IMR-90 (cell line): ENCODE measurements at places on chromosomes 2 and 18. TPM values are rescaled to one million over a fixed set of nuclear protein-coding genes. Genes with fewer than 3 reads are reported as not detected.

- DNase-seq = no peak
These were observed 347.0 kb downstream of the CYRIA start for GRCh38 chr2:16318474-16319195.

- peak; percentile 8 for DNase-seq
These were observed 20.0 kb downstream of the SP140L start for GRCh38 chr2:230346921-230347533.

- DNase-seq = peak; percentile 18
These were observed 15.3 kb downstream of the PELI1 start for GRCh38 chr2:64128943-64129391.

DNA sequence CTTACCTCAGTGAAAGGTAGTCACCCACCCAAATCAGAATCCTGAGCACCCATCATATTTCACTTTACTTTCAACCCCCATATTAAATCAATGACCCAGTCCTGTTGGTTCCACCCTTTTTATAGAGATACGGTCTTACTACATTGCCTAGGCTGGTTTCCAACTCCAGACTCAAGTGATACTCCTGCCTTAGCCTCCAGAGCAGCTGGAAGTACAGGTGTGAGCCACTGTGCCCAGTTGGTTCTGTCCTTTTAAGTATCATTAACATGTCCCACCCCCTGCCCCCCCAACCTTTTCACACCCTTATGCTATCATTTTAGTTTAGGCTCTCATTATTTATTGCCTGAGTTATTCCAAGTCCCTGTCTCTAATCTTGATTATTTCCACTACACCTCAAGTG lies 28.7 kb downstream of the MSH6 start:
- no peak for DNase-seq

DNA sequence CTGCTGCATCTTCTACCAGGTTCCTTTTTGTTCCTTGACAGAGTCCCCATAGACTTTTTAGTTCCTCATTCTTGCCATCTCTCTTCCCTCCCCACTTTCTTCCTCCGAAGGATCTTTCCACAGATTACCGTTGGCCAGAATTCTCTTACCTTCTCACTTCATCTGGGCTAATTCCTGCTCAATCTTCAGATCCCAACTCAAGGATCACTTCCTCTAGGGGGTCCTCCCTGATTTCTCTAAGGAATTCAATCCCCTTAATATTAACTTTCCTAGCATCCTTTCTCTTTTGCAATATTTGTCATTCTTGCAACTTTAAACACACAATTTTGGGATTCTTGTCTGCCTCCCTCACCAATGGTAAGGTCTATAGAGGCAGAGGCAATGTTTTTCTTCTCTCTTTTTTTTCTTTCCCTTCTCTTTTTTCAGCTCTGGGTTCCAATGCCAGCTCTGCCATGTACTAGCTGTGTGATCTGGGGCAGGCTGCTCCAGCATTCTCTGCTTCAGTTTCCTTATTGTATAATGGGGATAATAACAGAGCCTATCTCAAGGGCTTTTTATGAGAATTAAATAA lies 5.4 kb upstream of the KCNE4 start:
- DNase-seq = no peak

DNA sequence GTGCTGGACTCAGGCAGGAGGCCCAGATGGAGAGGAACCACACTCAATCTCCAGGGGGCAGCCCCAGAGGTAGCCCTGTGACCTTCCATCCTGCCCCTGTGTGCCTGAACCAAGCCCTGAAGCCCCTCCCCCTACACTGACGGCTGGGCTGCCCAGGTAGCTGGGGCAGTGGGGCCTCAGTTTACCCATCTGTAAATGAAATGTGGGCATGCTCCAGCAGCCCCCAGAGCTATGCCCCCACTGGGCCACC lies 15.8 kb downstream of the CROCC2 start:
- no peak for DNase-seq

Gene RAB6D
- not detected in 2 replicates for polyA plus RNA-seq

DNA sequence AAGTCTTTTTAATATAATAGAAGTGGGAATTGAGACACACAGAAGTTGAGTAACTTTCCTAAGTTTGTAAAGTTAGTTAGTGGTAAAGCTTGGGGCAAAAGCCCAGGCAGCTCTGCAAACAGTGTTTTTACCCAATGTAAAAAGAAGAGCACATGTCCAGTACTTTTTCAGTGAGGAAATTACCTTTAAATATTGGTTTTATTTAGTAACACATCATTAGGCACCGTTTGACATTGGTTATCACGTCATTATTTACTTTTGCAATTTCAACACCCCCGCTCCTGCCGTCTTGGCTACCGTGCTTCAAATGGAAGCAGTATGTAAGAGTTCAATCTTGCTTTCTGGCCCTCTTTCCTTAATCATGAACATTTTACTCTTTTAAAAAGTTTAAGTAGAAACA lies 807.9 kb downstream of the EPHA4 start:
- peak; percentile 58 for DNase-seq

DNA sequence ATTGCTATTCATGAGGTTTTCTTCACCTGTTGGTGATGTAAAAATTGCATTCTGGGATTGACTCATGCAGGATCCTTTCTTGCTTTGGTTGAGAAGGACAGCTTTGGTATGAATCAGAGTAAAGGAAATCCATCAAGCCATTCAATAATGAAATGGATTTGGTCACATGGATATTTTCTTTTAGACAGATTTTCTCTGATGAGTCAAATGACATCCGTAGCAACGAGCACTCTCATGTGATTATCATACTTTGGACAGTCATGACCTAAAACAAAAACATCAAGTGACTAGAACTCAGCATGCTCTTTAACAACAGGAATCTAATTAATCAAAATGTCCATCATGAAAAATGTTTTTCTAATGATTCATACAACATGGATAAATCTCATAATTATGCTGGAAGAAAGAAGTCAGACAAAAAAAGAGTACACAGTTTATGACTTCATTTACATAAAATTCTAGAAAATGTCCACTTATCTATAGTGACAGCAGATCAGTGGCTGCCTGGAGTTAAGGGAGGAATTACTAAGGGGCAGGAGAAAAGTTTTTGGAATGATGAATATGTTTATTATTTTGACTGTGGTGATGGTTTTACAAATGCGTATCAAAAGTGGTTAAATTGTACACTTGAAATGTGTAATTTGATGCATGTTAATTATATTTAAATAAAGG lies 30.7 kb downstream of the TRAK2 start:
- peak; percentile 80 for DNase-seq

GRCh38 chr2:12156349-12156748 lies 409.9 kb downstream of the LPIN1 start:
- no peak for DNase-seq
